Stimulated activated CD4-positive, alpha-beta T cell treated with anti-CD3 and anti-CD28 coated beads, TNF-alpha, amount 100 ng/mL, for 24 hours (primary cell): ENCODE measurements at places on chromosomes 5 and 9.
A peak's percentile ranks its signal among the peaks of the same experiment; 100 is the strongest.

DNA sequence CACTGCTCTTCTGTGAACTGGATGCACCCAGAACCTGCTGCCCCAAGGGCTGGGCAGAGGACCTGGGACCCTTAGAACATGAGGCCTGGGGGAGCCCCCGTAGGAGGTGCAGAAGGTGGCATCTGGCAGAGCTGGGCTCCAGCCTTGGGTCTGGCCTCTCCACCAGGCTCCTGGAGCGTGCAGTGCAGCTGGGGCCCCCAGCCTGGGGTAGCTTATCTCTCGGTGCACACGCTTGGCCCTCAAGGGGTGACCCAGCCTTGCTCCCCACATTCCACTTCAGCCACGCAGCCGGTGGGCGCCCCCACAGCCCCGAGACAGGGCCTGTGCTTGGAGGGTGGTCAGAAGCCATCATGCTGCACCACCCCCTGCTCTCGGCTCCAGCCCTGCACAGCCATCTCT is 5.6 kb upstream of the NR5A1 start:
- no peak for DNase-seq

DNA sequence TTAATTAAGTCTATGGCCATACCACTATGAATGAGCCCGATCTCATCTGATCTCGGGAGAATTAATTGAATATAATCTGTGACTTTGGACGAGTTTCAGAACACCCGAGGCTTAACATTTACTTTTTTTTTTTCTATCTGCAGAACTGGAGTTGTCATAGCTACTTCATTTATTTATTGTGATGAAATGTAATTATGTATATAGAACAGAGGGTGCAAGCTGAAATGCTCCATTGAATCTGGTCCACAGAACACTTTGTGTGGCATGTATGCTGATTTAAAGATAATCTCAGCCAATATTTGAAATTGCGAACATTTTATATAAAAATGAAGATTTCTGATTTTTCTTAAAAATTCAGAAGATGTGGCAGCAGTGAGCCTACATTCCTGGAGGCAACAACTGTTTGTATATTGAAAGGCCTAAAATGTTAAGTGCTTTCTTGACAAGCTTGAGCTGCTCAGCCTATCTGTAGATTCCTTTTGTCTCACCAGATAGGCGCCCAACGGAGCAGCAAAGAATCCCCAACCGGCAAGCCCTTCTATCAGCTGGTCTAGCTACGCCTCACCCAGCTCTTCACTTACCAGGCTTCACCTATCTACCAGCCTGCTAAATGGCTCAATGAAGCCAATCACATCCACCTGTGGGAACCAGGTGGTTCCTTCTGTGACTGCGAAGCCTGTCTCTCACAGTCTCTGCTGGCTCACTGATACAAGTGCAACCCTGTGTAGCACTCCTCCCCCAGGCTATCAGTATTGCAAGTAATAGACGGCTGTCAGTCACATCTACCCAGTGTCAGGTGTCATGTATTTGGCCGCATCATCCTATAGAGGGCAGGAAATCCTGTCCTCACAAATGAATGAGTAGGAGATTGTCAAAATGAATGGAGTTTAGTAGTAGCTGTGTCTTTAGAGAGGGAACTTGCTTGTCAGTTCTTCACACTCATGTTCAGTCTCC is 170.6 kb upstream of the MRPS30 start:
- no peak for DNase-seq

- no peak for DNase-seq
These were observed 73.3 kb downstream of the ABCA1 start for GRCh38 chr9:104854613-104855012.

- no peak for DNase-seq
These were observed 141.1 kb upstream of the TLE4 start for GRCh38 chr9:79430619-79431018.

DNA sequence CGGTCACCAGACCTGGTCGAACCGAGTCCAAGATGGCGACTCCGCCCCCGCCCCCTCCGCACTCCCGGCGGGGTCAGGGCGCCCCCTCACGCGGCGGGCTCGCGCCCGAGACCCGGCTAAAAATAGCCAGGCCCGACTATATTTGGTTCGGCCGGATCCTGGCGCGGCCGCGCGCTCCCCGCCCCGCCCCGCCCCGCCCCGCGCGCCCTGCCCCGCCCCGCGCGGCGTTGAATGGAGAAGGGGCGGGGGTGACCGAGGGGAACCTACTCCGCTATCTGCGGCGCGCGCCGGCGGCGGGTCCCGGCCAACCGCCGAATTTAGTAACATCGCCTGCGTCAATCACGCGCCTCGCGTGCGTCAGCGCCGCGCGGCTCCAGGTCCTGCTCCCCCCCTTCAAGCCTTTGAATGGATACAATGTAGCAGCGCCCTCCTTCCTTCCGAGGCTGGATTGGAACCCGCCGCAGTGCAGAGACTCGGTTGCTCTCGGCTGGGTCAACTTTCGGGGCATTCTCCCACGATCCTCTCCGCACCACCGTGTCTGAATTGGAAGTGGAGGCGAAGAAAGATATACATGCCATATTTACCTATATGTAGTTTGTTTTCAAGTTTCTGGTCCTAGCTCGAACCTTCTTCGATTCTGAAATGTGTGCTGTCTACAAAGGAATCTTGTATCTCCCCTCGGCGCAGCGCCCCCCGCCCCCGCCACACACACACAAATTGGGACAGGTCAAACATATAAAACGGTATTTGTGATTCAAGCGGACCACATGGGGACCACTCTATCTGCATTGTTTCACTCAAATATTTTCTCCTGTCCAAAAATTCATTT is 1.6 kb upstream of the NR4A3 start:
- peak; percentile 76 for DNase-seq

DNA sequence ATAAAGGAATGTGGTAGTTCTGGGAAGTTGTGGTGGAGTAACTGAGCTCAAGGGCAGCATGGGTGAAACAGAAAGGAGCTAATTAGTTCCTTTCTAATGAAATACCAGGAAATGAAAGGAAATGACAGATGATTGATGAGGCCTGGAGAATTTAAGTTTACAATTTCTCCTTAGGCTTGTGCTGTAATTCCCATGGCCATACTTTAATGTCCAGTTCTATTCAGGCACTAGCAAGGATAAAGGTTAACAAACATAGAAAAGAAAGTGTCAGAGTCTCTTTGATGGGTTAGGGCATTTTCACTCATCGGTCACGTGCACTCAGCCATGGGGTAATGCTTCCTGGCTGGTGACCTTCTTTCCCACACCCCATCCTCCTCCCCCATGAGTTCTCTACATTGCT is 70.3 kb downstream of the CTSL start:
- DNase-seq, result no peak

DNA sequence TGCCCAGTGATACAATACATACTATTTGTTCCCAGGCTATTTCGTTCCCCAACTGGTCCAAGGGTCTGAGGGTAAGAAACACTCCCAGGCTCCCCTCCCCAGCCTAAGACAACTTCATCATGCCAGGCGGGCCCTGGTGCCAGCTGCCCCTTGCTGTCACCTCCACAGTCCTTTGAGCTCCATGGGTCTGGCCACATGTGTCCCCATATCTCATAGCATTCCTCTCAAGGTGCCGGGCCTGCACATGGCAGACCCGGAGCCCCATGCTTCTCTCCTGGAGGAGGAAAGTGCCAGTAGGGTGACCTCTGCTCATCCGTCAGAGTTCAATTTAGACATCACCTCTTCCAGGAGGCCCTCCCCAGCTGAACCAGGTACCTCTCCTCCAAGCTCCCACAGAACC is 120.5 kb downstream of the C5orf15 start:
- DNase-seq, result no peak

DNA sequence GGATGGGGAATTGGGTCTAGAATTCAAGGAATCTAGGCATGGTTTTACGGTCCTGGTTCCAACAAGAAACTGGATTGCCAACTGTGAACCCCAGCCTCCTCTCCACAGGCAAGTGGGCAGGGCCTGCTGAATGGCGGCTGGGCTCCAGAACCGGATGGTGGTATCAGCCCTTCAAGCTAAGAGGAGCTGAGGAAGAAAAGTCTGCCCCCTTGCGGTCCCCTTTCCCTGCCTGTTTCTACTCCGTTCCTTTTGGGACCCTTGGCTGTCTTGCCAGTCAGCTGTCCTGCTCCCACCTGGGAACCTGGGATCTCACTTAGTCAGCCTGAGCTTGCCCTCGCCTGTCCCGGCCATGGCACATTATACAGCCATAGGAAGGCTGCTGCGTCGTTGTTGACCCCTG is 234.4 kb upstream of the DAPK1 start:
- no peak for DNase-seq

- DNase-seq, result no peak
These were observed 795 bp upstream of the STOML2 start for GRCh38 chr9:35103660-35104191.

DNA sequence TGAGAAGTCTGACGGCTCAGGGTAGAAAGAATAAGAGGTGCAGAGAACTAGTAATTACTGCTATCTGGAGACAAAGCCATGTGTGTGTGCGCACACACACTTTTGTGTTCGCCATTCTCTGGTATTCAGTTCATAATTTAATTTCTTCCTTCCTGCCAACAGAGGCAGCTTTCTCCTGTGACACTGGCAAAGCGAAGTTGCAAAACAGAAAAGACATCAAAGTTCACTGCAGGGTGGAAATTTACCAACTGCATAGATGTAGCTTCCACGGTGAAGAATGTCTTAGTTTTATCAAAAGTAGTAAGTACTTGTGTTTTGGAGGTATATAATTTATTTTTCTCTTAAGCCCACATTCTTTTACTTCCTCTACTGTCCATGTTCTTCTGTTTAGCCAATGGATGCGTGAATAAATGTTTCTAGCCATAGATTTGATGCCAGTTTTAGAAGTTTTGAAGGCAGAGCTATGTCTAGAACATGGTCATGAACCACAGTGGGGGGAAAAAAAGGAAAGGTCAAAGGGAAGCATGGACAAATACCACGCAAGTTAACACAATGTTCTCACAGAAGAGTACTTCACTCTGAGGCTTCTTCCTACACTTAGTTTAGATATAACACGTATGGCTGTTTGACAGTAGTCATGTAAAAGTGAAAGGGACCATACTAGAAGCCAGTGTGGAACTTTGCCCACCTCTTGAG is 536.5 kb upstream of the GRIA1 start:
- DNase-seq, result no peak

- no peak for DNase-seq
These were observed 1034.8 kb downstream of the CDH12 start for GRCh38 chr5:21818370-21818720.

DNA sequence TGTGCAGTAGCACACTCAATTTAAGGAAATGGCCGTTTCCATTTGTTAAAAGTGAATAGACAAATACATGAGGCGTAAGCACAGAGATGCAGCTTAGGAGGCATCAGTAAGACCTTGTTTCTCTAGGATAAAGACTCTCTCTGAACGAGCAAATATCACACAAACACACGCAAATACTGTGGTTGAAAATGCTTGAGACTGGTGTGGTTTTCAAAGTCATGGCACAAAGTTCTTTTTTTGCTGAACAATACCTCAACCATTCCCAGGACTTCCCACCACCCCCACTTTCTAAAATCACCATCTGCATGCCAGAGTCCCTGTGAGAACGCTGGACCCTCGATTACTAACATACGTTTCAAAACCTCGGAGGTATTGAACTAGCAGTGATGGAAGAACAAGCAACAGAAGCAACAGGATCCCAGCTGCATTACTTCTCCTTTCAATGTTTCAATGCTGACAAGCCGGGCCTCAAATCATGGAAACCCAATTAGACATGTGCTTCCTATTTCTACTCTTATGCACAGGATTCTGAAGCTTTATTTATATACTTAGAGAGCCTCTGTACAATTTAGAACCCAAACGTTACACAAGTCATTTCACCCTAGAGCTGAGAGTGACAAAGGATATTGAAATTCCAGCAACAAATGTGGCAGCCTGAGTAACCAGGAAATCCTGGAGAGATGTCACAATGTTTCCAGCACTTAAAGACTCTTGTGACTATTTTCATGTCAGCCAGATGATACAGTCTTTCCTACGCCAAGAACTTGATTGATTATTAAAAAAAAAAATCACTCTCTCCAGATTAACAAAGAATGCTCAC is 63.9 kb downstream of the CDC14B start:
- DNase-seq, result no peak

DNA sequence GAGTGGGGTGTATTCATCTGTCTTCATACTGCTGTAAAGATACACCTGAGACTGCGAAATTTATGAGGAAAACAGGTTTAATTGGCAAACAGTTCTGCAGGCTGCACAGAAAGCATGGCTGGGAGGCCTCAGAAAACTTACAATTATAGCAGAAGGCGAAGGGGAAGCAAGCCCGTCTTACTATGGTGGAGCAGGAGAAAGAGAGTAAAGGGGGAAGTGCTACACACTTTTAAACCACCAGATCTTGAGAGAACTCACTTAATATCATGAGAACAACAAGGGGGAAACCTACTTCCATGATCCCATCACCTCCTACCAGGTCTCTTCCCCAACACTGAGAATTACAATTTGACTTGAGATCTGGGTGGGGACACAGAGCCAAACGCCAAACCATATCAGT is 12.5 kb upstream of the NREP start:
- DNase-seq, result no peak
